ENCODE measurements at places on chromosomes 6 and 20.

- DNase-seq = no peak
These were observed 394.8 kb downstream of the DHX35 start for GRCh38 chr20:39356908-39357307.

DNA sequence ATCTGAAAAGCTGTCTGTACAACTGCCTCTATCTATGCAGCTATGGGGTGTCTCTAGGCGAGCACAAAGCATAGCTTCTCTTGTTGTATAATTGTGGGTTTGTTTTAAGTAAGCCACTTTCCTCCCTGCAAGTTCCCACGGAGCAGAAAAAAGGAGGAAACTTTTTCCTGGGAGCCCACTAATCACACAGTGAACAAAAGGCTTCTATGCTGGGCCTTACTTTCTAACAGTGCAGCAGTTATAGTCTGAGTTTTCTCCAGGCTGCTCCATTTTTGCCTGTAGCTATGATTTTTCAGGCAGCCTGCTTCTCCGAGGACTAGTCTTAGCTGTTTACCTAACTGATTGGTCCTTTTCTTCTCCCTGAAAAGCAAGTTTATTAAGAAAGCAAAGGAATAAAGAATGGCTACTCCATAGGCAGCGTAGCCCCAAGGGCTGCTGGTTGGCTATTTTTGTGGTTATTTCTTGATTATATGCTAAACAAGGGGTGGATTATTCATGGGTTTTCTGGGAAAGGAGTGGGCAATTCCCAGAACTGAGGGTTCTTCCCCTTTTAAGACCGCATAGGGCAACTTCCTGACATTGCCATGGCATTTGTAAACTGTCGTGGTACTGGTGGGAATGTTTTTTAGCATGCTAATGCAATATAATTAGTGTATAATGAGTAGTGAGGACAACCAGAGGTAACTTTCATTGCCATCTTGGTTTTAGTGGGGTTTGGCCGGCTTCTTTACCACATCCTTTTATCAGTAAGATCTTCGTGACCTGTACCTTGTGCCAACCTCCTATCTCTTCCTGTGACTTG is 84.3 kb downstream of the OPRM1 start:
- DNase-seq = no peak

GRCh38 chr6:170049641-170050561 is 241.0 kb downstream of the DLL1 start:
- no peak for DNase-seq

GRCh38 chr20:63772781-63773518 is 33.4 kb downstream of the SLC2A4RG start:
- DNase-seq = no peak

DNA sequence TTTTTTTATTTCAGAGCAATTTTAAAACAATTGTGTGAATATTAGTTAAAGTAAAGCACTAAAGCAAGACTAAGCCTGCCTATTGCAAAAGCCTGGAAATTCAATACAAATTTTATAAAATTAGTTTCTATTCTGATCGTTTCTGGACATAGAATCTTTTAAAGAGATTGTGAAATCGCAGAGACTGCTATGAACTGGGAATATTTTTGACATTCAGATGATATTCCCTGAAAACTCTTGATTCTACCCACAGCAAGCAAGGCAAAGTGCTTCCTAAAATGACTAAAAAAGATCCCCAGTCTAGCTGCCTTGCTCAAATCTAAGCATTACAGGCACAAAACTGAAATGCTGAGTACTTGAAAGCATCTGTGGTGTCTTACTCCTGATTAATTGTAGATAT is 187.6 kb upstream of the CEP162 start:
- DNase-seq = no peak

DNA sequence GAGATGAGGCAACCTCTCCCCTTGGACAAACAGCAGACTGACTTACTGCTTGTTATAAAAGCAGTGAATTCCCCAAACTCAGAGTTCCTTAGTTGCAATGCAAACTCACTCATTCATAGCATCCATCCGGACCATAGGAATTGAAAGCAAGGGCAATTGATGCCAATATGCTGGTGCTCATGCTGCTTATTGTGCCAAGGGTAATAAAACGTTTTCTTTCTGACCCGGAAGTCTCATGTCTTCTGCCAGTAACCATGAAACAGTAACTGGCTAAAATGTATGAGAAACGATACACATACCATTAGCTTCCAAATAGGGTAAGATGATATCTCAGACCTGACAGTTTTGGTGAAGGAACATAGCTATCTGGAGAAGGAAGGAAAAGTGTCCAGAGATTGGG is 18.1 kb downstream of the PRKN start:
- DNase-seq = no peak

- no peak for DNase-seq
These were observed 29.3 kb upstream of the EMILIN3 start for GRCh38 chr20:41395667-41396664.

- DNase-seq = no peak
These were observed at the start of gene TMEM244 for GRCh38 chr6:129860908-129861665. Gene TMEM244, minus strand, starts transcription at chr6:129861315. Its CDS starts 127 bp downstream, at chr6:129861188.

GRCh38 chr6:6379573-6379972 is 59.1 kb upstream of the F13A1 start:
- DNase-seq = no peak

GRCh38 chr6:2952557-2953095 is 18.7 kb downstream of the SERPINB6 start:
- DNase-seq = peak; percentile 21

DNA sequence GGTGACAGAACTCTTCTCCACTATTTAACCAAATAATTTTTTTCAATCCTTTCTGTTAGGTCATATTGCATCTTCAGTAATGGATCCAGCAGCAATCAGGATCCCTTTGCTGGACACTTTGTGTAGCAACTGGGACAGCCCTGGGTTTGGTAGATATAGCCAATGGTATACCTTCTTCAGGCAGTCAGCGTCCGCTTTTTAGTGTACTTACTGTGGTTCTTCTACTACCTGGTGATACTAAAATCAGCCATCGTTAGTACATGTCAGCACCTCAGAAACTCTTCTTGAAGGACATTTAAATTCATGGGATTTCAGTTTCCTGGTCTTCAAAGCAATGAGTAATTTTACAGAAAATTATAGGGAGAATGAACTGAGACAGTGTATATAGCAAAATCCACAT is 93.5 kb downstream of the ADGRG6 start:
- no peak for DNase-seq

DNA sequence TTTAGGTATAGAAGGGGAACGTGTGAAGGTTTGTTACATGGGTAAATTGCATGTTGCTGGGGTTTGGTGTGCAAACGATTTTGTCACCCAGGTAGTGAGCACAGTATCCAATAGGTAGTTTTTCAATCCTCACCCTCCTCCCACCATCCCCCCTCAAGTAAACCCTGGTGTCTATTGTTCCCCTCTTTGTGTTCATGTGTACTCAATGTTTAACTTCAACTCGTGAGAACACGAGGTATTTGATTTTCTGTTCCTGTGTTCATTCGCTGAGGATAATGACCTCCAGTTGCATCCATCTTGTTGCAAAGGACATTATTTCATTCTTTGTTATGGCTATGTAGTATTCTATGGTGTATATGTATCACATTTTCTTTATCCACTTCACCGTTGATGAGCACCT is 11.6 kb upstream of the VNN1 start:
- no peak for DNase-seq

DNA sequence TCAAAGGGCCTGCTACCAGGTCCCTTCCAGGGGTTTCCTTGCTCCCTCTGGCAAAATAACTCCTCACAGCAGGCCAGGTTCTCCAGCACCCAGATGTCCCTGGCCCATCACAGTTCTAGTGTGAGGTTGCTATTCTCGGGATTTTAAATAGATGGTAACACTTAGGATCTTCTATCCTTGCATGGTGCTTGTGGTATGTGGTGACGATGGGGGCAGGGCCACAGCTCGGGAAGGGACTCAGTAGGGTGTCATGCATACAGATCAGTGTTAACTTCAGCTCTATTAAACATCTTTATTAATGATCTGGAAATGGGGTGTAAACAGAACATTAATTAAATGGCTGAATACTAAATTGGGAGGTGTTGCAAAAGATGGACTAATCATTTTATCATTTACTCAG is 323.8 kb downstream of the QKI start:
- DNase-seq = no peak
